ENCODE measurements at places on chromosomes 7 and 10.

DNA sequence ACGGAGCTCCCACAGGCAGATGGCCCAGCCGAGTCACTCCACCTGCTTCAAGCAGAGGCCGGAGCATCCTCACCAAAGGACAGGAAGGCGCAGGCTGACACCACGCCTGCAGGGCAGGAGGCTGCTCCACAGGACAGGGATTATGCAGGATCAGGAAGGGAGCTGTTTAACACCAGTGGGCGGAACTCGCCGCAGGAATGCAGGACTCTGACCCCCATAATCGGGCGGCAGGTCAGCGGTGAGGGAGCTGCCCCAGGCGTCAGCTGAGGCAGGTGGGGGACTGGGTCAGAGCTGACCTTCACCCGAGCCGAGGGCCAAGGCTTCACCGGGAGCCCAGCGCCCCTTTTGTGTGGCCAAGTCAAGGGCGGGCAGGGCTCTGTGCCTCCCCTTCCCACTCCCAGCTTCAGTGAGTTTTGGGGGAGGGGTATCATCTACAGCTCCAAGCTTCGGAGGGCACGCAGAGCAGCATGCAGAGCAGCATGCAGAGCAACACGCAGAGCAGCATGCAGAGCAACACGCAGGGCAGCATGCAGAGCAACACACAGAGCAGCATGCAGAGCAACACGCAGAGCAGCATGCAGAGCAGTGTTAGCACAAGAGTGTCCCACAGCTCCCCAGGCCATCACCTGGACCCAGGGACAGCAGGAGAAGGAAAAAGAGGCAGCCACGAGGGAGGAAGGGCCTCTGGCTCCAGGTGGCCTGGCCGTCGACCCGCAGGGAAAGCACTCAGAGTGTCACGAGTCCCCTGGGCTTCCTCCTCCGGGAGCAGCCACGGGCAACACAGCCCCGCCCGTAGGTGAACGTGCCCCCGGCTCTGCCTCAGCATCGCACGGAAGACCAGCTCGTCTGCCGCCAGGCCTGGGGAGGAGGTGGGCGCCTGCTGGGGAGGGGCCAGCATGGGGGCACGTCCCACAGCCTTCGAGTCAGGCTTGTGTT is 151.7 kb upstream of the PPP2R2D start:
- no peak for DNase-seq

GRCh38 chr7:34327681-34328080 is 330.3 kb upstream of the NPSR1 start:
- DNase-seq: no peak

DNA sequence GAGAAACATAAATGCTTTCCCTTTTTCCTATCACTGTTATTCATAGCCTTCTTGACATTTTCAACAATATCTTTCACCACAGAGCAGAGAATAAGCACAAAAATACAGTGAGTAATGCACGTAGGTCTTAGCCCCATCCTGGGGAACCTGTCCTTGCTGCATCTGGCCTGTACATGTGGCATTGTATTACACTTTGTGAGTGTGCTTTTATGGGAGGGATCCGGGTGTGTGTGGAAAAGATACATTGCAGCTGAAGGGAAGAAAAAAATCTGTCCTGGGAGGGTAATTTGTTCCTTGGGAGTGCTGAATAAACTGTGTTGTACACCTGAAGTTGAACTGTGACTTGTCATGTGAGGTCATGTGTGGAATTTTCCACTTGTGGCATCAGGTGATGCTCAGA is 422.7 kb upstream of the LRGUK start:
- no peak for DNase-seq

GRCh38 chr7:16712916-16713315 is 40.6 kb upstream of the TSPAN13 start:
- DNase-seq: peak; percentile 61

GRCh38 chr7:8762803-8763202 is 329.4 kb downstream of the NXPH1 start:
- no peak for DNase-seq
